ENCODE measurements at places on chromosomes 6 and 20.

- no peak for DNase-seq
Measured at GRCh38 chr6:25227854-25228253, 51.3 kb upstream of the CARMIL1 start.

DNA sequence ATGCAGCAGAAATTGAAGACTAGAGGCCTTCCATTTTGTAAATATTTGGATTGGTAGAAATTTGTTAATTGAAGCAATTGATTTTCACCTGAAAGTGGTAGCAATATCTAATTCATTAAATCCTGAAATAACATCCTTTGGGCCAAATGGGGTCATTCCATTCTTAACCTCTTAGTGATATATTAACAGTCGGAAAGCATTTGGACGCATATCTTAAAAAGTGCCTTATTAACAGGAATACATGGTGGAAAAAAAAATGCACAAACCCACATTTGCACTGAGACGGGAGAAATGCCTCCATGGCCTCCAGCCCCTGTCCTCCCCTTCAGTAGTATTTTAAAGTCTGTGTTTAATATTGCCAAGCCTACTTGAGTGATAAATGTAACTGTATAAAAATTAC lies 205.5 kb downstream of the TFAP2B start:
- DNase-seq = no peak

DNA sequence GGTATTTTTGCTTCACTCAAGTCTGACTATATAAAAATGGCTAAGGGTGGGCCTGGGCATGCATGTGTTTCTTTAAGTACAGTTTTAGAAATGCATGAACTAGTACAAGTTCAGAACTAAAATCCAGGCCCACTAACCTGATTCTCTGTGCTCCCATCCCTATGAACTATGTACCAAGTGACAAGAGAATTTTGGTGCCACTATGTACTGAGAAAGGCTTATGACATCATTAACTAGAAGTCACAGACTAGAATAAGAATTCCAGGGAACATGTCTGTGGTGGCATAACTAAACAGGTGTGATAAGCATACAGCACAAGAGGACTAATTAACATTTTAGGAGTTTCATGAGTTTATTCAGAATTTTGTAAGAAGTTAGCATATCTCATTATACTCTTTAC lies 16.1 kb downstream of the TENT5A start:
- DNase-seq = no peak

DNA sequence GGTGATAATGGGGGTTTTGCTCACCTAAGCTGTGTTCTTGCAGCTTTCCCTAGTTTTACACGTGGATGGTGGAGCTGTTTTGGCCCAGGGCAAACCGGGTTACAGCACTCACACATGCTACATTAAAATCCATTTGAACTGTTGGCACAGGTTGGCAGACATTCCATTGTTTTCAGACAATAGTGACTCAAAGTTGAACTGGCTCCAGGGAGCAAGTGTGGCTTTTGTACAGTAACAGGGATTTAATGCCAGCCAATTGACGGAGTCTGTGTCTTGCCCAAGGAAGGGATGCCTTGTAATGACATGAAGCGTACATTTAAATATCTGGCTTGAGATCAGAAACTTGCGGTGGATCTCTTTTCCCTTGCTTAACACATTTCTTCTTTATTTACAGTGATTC lies 183.1 kb downstream of the DTNBP1 start:
- no peak for DNase-seq

GRCh38 chr6:95248499-95248898 lies 328.8 kb upstream of the MANEA start:
- peak; percentile 75 for DNase-seq

GRCh38 chr6:112037783-112038216 lies 16.1 kb upstream of the CCN6 start:
- DNase-seq = peak; percentile 93

- DNase-seq = no peak
Measured at GRCh38 chr6:79180052-79180451, 54.4 kb downstream of the HMGN3 start.

GRCh38 chr6:40887079-40887791 lies 151.8 kb downstream of the UNC5CL start:
- no peak for DNase-seq

DNA sequence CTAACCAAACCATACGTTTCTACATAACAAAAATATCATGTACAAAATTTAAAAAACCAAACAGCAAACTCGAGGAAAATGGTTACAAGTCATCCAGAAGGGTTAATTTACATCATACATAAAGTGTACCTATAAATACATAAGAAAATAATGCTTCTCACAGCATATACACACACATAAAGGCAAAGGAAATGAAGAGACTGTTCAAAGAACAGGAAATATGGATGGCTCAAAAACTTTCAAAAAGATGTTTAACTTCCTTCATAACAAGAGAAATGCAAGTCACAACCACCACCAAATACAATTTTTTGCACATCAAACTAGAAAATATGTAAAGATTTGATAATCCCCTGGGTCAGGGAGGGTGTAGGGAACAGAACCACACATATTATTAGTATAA lies 7.5 kb downstream of the SLC22A23 start:
- DNase-seq = no peak

DNA sequence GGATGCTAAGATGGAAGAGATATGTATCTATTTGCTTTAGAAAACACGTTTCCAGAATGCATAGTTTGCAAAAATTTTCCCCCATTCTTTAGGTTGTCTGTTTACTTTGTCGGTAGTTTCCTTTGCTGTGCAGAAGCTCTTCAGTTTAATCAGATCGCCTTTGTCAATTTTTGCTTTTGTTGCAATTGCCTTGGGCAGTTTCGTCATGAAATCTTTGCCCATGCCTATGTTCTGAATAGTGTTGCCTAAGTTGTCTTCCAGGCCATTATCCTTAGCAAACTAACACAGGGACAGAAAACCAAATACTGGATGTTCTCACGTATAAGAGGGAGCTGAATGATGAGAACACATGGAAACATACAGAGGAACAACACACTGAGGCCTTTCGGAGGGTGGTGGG lies 454.2 kb upstream of the SLC35B3 start:
- no peak for DNase-seq

GRCh38 chr6:124294574-124295200 lies 491.0 kb downstream of the NKAIN2 start:
- DNase-seq = peak; percentile 61

DNA sequence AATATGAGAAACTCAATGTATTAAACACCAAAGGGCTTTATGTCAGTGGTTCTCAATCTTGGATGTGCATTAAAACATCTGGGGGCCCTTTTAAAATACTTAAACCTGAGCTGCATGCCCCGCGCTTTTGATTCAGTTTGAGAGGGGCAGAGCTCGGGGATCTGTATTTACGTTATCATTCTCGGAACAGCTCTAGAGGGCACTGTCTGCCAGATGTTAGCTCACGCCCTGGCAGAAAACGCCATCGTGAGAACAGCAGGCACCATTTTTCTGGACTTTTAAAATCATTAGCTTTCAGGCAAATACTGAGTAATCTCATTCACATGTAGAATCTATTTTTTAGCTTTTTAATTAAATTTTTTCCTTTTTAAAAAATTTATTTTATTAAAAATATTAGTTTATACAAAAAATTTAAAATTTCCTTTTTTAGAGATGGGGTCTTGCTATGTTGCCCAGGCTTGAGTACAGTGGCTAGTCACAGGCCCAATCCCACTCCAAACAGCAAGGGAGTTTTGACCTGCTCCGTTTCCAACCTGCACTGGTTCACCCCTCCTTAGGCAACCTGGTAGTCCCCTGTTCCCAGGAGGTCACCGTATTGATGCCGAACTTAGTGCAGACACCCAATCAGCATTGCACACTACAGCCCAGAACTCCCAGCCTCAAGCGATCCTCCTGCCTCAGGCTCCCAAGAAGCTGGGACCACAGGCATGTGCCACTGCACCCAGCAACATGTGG lies 30.0 kb upstream of the ZNF133 start:
- no peak for DNase-seq

DNA sequence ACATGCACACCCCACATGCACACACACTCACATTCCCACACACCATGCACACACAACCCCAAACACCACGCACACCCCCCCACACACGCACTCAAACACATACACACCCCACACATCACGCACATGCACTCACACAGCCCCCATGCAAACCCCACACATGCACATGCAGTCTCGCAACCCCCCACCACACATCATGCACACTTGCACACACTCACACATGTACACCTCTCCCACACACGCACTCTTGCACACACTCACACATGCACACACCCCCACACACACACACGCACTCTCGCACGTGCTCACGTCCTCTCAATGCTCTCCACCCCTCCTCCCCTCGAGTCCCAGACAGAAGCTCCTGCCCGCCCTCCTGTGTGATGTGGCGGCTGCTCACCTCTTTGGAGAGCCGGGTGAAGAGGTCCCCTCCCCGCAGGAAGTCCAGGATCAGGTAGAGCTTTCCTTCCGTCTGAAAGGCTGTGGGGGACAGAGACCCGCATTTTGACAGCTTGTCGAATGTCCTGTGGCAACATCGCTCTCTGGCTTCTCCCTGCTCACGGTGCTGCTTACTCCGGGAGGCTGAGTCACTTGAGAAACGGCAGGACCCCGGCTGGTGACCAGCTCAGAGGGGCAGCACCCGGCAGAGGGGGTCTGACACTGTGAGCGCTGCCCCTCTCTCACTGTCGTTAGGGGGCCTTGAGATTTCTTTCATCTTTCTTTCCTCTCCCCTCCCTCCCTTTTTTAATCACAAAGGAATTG lies 78.5 kb downstream of the RAMACL start:
- DNase-seq = no peak

DNA sequence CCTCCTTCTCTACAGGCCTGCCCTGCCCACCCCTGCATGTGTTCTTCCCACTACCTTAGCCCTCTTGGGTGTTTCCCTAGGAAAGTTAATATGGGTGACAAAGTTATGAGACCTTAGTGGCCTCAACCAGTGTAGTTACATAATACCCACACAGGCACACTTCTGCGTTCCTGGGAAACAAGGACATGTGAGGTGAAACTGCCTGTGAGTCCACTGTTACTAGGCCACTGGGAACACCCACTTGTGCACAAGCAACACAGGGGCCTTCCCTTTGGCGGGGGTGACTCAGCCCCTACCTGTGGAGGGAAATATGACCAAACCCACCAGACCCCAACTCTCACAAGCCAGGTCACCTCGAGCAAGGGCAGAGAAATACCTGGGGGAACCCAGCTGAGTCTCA lies 12.8 kb downstream of the PI16 start:
- no peak for DNase-seq

- DNase-seq = peak; percentile 1
Measured at GRCh38 chr6:141877275-141877983, 255.3 kb upstream of the GJE1 start.

DNA sequence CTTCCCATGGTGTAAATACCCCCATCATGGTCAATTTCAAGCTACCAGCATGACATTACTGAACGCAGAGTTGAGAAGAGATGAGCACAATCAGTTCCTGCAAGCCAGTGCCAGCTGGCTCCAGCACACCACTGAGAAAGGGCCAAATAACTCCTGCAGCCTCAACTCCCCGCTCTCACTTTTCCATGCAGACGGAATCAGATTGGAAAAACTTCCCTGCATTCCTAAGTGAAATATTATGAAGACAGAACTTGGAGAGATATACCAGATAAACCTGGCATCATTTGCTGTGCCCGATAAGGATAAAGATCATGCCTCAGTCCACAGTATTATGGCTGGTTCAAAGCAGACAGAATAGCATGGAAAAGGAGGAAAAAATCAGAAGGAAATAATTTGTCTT lies 56.7 kb downstream of the FILIP1 start:
- no peak for DNase-seq

DNA sequence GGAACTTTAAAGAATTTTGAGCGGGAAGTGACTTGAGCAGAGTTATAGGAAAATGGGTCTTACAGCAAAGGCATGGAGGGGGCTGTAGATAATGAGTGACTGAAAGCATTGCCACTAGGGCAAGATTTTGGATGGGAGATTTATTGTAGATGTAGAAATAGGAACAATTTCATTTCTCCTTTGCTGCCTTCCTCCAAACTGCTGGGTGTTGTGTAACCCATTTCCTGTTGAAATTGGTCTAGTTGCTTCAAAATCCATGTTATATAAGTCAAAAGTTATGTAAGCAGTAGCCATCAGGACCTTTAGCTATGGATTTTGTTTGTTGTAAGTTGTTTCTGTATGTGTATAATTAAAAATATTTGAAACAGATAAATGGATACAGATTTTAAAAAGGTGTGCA lies 11.1 kb downstream of the YWHAB start:
- DNase-seq = peak; percentile 55

- peak; percentile 36 for DNase-seq
Measured at GRCh38 chr6:145836772-145837171, 22.2 kb upstream of the FBXO30 start.

GRCh38 chr6:140182821-140183220 lies 808.4 kb upstream of the CITED2 start:
- DNase-seq = no peak

- DNase-seq = peak; percentile 90
Measured at GRCh38 chr6:135994857-135995544, 143.5 kb downstream of the PDE7B start.

GRCh38 chr20:19016140-19016497 lies 196.3 kb upstream of the SLC24A3 start:
- DNase-seq = no peak

GRCh38 chr6:114301596-114302219 lies 41.1 kb downstream of the HS3ST5 start:
- DNase-seq = no peak

- DNase-seq = peak; percentile 96
Measured at GRCh38 chr6:144434308-144434990, 149.3 kb downstream of the UTRN start.

- no peak for DNase-seq
Measured at GRCh38 chr20:58233881-58234528, 5.6 kb upstream of the ANKRD60 start.
